NCI-H2107 (cell line): ENCODE measurements at places on chromosomes 7 and 10.
A peak's percentile ranks its signal among the peaks of the same experiment; 100 is the strongest.

DNA sequence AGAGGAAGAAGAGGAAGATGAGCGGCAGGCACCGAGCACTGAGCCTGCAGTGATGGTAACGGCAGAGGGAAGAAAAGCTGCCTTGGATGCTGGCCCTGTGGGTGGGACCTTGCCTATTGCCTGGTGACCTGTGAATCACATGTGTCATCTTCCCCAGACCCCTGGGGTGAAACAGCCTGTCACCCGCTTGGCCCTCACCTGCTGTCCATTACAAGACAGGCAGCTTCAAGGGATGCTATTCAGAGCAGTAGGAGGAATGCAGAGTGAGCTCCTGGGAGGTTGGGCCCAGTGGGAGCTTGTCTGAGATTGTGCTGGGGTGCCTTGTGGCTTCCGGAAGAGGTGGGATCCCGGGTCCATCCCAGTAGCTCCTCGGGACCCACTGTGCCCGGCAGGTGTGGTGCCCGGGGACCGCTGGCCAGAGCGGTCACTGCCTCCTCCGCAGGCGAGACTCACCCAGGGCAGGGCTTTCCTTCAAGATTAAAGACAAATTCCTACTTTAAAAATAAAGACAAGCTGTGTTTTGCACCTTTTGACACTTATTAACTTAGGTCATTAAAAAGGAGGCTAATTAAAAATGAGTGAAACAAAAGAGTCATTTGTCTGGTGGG lies 440.2 kb upstream of the MKI67 start:
- DNase-seq: no peak

GRCh38 chr10:69846293-69846921 lies 44.7 kb downstream of the COL13A1 start:
- DNase-seq: no peak

GRCh38 chr7:147540743-147541142 lies 1049.8 kb upstream of the C7orf33 start:
- no peak for DNase-seq

DNA sequence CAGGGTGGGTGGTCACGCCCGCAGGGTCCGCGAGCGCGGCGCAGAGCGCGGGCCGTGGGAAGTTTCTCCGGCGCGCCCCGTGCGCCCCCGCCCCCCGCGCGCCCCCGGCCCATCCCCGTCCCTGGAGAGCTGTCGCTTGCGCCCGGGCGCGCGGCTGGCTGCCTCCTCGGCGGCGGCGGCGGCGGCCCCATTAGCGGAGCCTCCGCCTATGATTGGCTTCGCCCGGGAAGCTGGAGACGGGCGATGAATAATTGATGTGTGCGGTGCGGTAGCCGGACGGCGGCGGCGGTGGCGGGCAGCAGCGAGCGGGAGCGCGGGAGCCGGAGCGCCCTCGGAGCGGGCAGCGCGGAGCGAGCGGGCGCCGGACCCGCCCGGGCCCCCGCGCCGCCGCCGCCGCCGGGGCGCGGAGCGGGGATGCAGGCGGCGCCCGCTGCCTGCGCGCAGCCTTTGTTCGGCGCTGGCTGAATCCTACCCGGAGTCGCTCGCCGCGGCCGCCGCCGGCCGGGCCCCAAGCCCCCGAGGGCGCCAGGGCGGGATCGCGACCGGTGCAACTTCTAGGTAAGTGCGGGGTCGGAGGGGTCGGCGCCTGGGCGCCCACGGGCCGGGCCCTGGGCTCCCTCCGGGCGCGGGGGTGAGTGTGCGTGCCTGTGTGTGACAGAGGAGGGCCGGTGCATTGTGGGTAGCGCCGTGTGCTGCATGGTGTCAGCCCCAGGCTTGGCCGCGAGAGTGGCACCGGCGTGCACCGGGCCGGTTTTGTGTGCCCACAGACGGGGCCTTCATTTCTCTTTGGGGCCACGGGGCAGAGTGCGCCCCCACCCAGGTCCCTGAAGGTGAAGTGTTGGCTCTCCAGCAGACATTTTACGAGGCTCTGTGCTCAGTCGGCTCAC lies 103.8 kb upstream of the PPIF start:
- no peak for DNase-seq

DNA sequence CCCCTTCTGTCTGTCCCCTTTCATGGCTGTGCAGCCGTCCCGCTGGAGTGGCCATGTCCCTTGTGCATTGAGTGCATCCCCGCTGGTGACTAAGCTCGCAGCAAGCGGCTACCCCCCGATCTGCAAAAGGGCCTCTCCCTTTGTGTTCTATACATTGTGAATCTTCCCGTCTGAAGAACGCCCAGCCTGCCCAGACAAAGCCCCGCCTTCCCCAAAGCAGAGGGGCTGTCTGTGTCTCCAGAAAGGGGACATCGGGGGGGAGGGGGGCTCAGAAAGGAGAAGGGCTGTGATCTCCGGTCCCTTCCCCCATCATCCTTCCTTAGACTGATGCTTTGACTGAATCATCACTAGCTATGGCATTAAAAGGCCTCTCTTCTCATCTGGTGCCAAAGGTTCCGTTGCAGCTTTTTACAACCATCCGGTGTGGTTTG lies 11.9 kb downstream of the NPTX2 start:
- DNase-seq: no peak

DNA sequence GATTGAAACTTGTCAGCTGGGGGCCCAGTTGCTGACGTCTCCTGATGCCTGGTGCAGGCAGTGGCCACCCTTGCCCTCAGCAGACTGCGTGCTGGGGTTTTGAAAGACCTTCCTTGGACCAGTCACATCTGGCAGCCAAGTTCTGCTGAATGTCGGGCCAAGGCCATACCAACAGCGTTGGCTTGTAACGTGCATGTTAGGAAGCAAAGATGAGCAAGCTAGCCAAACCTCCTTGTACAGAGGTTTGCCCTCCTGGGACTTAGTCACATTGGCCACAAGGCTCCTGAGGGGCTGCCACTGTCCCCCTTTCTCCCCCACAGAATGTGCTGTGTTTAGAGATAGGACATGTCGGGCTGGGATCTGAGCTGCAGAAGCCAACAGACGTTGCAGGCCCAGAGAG lies 49.0 kb downstream of the ADCY1 start:
- no peak for DNase-seq

GRCh38 chr10:86635402-86635801 lies 18.9 kb upstream of the OPN4 start:
- DNase-seq: no peak

GRCh38 chr7:80127412-80128160 lies 7.0 kb upstream of the GNAI1 start:
- DNase-seq: peak; percentile 68

- DNase-seq: no peak
Observed at GRCh38 chr7:18768256-18768655, 272.7 kb downstream of the HDAC9 start.

GRCh38 chr7:44246396-44247113 lies 45.8 kb downstream of the YKT6 start:
- DNase-seq: no peak

- DNase-seq: no peak
Observed at GRCh38 chr10:104579136-104579535, 62.0 kb upstream of the SORCS3 start.

- DNase-seq: no peak
Observed at GRCh38 chr10:16816830-16817124, 447 bp downstream of the RSU1 start.

GRCh38 chr10:43667317-43667731 lies 18.6 kb upstream of the ZNF32 start:
- no peak for DNase-seq

DNA sequence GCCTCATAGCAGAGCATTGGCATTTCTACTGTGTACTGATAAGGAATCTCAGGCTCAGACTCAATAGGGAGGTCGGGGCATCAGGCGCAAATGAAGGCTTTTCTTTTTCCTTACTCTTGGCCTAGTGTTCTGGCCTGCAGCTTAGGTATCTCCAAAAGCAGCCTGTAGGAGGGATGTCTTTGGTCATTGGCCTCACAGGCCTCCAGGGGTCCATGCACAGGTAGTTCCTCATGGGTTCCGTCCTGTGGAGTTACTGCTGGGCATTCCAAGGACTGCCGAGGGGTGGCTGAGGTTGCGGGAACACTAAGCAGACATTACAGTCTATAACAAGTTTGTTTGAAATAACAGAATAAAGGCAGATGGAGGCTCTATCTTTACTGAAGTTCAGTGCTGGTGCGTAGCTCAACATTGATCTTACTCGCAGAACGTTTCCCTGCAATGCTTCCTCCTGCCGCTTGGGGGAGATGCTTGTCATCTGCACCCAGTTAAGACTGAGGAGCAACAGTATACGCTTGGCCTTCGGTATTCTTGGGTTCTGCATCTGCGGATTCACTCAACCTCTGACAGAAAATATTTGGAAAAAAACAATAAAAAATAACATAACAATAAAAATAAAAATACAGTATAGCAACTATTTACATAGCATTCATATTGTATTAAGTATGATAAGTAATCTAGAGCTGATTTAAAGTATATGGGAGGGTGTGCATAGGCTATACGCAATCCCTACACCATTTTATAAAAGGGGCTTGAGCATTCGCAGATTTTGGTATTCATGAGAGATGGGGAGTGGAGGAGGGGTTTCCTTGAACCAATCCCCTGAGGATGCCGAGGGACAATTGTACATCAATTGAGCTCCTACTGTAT lies 58.9 kb downstream of the SH2D4B start:
- no peak for DNase-seq

GRCh38 chr10:14569274-14570060 lies 205.2 kb downstream of the FAM107B start:
- no peak for DNase-seq

GRCh38 chr10:71177651-71178199 lies 34.6 kb upstream of the UNC5B start:
- DNase-seq: no peak

DNA sequence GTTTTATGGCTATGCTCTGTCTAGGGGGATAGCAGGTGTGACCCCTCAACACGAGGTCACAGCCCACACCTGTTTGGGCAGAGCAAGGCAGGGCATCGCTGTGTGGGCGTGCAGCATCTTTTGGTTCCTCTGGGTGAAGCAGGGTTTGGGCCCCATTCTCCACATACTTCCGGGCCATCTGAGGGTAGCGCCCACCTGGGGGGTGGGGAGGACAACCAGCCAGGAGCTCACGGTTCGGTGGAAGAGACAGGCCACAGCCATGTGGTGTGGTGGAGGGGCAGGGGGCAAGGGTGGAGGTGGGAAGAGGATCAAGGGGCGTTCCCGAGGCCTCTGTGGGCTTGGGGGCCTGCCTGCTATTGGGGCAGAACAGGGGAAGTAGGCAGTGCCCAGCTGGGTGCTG lies 2.4 kb downstream of the SH2B2 start:
- no peak for DNase-seq

DNA sequence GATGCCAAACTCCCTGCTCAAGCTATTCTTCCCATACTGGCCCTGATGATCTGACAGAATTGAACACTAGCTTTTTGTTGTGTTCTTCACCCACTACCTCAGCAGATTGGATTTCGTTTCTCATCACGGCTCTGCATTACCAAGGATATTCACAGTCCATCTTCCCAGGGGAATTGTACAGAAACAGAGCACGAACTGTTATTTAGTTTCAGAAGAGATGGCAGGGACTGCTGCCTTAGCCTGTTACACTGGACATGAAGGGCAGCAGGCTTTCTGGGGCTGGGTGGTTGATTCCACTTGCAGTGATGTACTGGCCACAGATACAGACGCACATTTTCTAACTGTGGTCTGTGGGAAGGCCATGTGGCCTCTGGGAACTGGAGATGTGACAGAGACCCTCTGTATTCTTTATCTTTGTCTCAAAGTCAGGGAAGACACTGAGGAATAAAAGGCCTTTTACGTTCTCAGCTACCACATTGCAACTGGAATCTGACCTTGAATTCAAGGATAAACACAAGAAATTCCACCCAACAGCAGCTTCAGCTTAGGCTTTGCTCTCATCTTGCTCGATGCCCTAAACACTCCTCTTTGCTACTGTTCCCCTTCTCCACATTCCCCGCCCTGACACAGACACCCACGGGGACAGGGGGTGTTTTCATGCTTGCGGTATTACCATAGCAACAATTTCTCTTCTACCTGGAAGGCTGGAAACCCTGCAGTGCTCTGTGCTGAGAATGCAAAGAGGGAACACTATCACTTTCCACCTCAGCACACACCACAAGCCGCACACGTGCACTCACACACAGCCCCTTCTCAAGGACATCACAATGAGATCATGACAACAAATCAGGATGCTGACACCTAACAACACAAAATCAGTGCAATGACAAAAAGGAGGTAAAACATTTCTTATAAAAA lies 81.7 kb downstream of the RNF216 start:
- DNase-seq: peak; percentile 83

DNA sequence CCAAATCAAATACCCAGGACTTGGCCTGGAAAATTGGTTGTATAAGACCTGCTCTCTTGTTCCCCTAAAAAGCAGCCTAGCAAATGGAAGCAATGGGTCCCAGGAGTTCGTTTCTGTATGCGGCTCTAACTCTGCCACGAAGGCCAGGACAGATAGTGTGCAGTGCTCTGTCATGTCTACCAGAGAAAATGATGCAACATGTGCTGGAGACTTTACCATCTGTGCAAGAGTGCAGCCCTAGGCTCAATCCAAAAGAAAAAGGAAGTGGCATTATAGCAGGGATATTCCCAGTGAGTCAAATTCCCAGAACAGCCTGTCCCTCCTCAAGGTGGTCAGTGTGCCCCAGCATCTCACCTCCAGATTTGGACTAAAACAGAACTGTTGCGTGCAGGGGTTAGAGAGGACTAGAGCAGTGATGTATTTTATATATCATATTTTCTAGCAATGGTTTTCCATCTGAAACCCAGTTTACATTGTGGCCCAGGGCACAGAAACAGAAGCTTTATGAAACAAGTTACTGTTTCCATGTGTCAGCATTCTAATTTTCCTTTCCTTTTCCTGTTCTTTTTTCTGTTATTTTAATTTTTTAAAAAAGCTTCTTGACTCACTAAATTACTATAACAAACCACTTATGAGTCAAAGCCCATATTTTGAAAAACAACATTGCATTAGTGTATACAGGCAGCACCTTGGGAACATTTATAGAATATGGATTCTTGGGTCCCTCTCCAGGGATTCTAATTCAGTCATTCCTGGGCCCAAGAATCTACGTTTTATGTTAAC lies 311.2 kb downstream of the RNLS start:
- DNase-seq: no peak

GRCh38 chr10:77109351-77109994 lies 528.1 kb downstream of the KCNMA1 start:
- DNase-seq: no peak

- no peak for DNase-seq
Observed at GRCh38 chr10:11936389-11937152, 106.0 kb downstream of the UPF2 start.

GRCh38 chr7:90723866-90724265 lies 127.7 kb downstream of the CDK14 start:
- DNase-seq: no peak

DNA sequence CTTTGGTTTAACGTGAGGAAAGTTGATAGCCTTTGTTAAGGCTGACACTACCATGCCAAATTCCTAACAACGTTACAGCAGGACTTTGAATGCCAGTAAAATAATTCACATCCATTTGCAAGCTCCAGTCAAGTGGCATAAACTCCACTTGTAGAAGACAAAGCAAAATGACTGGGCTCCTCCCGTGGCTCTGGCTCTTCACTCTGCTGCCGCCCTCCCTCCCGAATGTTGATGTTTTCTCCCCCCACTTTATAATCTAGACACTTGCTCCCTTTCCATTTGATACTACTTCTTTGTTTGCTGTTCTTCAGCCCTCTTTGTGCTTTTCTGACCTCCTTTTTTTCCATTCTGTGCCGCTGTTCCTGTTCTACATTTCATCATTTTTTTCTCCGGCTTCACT lies 22.8 kb upstream of the ITGB8 start:
- peak; percentile 30 for DNase-seq

GRCh38 chr7:151484971-151485707 lies 34.6 kb downstream of the RHEB start:
- DNase-seq: no peak
